Amniotic epithelial cell (primary cell): ENCODE measurements at places on chromosomes 16 and 17.
A peak's percentile ranks its signal among the peaks of the same experiment; 100 is the strongest.

GRCh38 chr16:87951552-87952538 is 611 bp downstream of the BANP start:
- no peak for DNase-seq

GRCh38 chr17:69577098-69577497 is 162.6 kb downstream of the MAP2K6 start:
- no peak for DNase-seq

GRCh38 chr17:69650881-69651280 is 236.4 kb downstream of the MAP2K6 start:
- DNase-seq = no peak

- no peak for DNase-seq
Observed at GRCh38 chr16:66182592-66182991, 183.9 kb upstream of the CDH5 start.

DNA sequence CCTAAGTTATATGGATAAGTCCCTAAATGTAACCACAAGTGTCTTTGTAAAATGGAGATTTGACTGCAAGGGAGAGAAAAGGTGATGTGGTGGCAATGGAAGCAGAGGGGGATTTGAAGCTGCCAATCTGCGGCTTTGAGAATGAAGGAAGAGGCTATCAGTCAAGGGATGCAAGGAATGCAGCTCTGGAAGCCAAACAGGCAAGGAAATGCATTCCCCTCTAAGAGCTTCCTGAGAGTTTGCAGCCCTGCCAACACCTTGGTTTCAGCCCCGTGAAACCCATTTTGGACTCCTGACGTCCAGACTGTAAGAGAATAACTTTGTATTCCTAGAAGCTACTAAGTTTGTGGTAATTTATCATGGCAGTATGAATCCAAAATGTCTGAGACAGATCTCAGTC is 167.3 kb upstream of the MPHOSPH6 start:
- DNase-seq = no peak

DNA sequence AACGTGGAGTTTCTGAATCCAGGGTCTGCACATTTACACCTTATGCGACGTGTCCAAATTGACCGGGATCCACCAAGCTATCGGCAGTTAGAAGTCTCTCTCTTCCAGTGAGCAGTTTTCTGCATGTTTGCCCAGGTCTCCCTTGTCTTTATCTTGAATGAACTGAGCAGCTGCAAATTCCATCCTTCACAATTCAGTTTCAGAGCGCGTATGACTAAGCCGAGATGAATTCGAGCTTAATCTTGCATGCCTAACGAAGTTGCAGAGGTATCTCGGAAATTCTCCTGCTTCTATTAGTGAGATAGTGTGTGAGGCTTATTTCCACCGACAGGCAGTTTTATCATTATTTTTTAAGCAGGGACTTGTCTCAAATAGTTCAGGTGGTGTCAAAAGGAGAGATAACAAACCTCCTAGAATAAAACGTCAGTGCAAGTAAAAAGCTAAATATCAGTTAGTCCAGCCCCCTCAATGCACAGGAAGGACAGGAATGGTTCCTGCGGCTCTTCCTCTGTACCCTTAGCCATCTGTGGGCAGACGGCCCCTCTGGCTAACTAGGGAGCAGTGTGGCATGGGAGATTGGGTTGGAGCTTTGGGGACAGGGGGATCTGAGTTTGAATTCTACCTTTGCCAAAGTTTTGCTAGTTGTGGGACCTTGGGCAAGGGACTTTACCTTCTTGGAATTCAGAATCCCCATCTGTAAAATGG is 93.0 kb upstream of the GPR139 start:
- DNase-seq = no peak

GRCh38 chr16:68081861-68082628 is 3.1 kb upstream of the NFATC3 start:
- DNase-seq = no peak

GRCh38 chr16:53080345-53081031 is 25.7 kb downstream of the CHD9 start:
- peak; percentile 97 for DNase-seq

GRCh38 chr16:9900576-9900975 is 281.7 kb downstream of the GRIN2A start:
- DNase-seq = no peak

- no peak for DNase-seq
Observed at GRCh38 chr16:72857834-72858664, 189.9 kb downstream of the ZFHX3 start.

GRCh38 chr17:1486802-1487695 is 5.4 kb downstream of the MYO1C start:
- peak; percentile 78 for DNase-seq

- peak; percentile 72 for DNase-seq
Observed at GRCh38 chr16:87636050-87636684, 33.9 kb downstream of the JPH3 start.

DNA sequence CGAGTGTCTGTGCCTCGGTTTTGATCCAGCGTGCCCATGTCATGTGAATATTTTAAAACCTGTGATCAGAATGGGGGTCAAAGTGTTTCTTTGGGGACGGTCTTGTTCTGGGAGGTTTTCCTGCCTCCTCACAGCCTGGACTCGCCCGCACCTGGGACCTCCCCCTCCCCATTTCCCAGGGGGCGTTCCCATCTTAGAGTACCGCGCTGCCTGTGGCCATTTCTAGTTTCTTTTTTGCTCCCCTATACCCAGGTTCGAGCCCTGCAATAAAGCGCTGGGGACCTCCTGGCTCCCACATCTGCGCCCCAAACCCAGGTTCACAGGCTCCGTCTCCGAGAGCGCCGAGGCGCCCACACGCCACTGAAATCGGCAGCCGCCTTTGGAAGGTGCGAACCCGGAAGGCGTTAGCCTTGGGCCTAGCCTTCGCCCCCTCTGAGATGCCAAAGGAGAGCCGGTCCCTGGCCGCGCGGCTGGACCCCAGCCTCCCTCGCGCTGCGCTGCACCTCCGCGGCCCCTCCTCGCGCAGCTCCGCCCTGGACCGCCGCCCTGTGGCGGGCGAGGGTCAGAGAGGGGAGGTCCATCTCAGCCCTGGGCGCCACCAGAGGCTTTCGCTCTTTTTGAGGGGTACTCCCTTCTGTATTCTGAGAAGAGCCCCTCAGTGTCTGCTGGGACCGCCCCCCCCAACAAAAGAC is 1.7 kb downstream of the KCNJ12 start:
- DNase-seq = no peak

DNA sequence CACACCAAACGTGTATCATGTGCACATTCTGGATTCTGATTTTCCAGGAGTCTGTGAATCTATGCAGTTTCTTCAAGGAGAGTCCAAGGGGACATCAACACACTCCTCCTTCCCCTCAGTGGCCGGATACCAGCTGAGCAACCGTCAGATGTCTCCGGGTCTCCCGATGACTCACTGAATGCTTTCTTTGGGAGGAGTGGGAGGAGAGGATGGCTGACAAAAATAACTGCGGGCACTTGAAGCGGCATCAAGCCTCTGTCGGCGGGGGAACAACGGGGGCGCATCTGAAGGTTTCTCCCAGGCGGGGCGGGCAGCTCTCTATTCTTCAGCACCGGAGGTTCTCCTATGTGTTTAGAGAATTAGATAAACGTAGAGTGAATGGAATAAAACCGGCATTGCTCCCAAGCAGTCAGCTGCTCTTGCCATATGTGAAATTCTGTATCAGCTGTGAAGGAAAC is 24.6 kb upstream of the LRRC75A start:
- DNase-seq = peak; percentile 75

GRCh38 chr16:9372934-9373890 is 281.8 kb downstream of the HAPSTR1 start:
- no peak for DNase-seq

- DNase-seq = no peak
Observed at GRCh38 chr17:4477255-4477791, 21.4 kb upstream of the SPNS2 start.

GRCh38 chr17:57067162-57067561 is 17.9 kb upstream of the AKAP1 start:
- no peak for DNase-seq

- no peak for DNase-seq
Observed at GRCh38 chr17:80868022-80868609, 123.5 kb upstream of the CHMP6 start.

DNA sequence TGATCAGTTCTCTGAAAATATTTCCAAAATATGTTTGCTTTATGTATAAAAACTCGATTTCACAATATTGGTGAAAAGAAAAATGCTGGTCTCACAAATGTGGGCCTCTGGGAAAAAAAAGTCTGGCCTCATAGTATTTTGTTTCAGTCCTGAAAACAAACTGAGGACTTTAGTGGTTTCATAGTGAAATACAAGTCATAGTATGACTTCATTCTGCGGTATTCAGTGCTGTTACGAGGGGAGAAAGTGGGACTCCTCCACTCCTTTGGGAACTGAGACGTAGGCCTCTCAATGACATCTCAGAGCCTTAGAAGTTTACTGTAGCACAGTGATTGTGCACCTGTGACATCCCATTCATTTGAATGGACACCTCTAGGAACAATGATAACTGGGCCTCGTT is 56.0 kb downstream of the CYB561 start:
- no peak for DNase-seq

DNA sequence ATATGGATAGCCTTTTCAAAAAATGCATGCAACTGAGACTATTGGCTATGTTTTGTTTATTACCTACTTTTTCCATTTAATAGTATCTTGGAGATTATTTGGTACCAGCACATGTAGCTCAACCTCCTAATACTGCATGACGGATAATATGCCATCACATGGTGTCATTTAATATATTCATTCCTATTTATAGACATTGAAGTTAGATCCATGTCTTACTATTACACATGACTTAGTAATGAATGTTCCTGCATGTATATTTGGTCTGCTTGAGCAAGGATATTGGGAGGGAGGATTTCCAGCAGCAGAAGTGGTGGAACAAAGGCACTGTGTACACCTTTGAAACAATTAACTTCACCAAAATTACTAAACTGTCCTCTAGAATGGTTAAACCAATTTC is 561.3 kb downstream of the WWOX start:
- DNase-seq = no peak

- no peak for DNase-seq
Observed at GRCh38 chr17:75417054-75417580, 11.6 kb upstream of the GRB2 start.

DNA sequence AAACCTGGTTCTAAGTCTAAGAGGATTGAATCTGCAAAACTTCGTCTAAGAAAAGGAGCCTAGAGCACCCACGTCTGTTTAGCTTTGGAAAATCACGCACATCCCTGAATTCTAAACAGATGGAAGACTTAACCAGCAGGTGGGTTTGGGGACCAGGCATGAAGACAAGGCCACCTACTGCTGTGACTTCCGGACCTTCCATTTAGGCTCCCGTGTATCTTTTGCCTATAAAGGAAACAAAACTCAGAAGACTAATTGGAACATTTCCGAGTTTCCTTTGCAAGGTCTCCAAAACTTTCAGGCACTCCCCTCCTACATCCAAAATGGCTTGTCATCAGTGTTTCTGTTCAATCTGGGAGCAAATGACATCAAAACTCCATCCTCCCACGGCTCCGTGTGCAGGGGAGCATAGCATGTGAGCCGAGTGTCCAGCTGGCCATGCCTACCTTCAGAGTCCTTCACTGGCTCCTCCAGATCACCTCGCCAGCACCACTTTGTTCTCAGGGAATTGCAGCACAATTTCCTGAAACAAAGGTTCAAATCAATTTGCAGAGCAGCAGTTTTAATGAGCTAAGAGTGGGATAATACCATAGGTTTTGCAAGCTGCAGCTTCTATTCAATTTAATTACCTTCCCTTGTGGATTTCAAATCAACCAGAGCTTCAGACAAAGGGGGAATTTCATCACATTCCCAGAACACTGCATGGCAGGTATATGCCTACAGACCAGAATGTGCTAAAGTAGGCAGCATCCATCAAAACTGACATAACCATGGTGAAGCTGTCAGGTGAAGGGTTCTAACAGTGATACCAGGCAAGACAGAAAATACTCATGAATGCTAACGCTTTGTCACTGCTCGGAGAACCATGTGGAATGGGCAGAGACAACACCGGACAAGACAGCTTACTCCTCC is 23.5 kb downstream of the CACNG1 start:
- DNase-seq = no peak
